ENCODE measurements at places on chromosomes 12 and 14.

DNA sequence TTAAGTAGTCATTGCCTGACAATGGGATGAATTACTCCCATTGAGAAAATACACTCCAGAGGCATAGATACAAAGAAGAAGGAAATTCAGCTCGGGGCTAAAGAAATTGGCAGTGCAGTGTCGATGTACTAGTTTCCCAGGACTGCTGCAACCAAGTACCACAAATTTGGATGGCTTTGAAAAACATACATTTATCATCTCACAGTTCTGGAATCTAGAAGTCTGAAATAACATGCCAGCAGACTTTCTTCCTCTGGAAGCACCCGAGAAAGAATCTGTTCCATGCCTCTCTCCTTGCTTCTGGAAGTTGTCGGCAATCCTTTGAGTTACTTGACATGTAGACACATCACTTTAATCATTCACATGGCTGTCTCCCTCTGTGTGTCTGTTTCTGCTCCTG is 101.9 kb downstream of the TMTC3 start:
- DNase-seq = no peak

GRCh38 chr14:104282332-104283196 is 144.2 kb downstream of the KIF26A start:
- peak; percentile 6 for DNase-seq

DNA sequence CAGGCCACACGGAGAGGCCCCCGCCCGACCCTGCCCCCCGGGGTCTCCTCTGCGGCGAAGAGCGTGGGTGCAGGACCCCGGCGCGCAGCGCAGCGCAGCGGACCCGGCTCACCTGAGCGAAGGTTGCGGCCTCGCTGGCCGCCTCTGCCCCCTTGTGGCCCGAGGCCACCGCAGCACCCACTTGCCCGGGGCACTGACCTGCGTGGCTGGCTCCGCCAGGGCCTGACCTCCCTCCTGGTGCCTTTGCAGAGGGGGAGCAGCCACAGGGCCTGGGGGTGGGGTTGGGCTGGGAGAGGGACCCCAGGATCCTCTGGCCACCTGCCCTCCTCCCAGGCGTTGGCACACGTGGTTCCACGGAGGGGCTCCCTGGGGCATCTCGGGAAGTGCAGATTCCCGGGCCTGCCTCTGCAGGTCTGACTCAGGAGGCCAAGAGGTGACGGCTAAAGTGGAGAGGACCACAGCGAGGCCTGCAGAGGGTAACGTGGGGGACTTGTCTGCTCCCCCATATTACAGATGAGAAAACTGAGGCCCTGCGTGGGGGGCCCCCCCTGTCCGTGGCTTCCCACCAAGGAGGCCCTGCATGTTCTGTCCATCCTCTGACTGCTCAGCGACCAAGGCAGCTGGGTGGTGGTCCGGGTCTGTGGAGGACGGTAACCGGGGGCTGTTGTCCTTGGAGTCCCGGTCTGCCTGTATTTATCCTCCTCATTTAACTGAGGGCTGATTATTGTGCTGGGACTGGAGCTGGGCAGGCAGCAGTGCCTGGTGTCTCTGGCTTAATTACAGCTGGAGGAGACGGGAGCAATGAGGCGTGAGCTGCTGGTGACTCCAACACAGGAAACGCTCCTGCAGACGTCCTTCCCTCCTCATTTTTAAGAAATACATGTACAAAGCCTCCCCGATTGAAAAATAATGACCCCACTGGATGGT is 67.9 kb upstream of the BEGAIN start:
- peak; percentile 25 for DNase-seq

DNA sequence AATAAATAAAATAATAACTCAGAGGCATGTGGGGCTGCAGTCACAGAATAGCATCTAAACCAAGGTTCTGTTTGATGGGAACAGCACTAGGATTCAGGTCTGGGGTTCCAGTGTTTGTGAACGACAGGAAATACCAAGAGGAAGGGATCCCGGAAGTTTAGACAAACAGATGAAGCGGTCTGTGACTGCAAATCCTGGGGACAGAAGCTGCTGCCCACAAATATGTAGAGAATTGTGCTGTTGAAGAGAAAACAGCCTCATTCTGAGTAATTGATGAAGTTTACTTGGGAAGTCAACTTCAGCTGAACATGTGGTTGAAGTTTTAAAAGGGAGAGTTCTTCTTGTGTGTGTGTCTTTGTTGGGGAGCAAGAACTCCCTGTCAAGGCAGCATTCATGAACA is 98.4 kb upstream of the TBX5 start:
- no peak for DNase-seq

- no peak for DNase-seq
Measured at GRCh38 chr12:105318651-105319483, 11.6 kb upstream of the C12orf75 start.

DNA sequence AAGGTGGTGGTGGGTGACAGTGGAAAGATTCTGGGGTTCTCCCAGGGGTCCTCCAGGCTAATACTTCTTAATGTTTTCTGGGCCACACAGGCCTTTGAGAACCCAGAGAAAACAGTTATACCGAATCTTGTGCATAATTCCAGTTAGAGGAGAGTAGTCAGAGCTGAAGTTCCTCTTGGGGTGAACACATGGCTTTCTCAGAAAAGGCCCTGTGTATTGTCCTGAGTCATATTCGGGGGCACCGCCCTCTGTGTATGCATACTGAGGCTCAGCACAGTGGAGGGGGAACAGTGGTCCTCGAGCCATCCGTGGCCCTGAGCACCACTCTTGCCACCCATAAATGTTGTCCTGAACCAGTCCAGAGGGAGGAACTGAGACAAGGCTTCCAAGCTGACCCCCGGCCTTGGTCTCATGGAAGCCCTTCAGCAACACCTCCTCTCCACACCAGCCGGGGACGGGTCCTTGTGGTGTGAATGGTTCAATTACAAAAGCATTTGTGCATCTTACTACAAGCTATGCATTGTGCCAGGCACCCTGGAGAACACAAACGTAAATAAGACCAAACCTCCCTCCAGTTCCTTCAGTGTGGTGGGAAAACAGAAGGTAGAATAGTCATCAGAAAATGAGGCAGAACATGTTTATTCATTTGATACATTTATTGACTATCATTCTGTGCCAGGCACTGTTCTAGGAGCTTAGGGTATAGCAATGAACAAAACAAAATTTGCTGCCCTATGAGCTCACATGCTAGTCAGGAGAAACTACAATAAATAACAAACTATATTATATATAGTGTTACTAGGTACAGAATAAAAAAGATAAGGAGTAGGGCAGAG is 9.9 kb downstream of the DHRS2 start:
- DNase-seq = no peak

GRCh38 chr12:131831635-131832041 is 3.4 kb downstream of the MMP17 start:
- DNase-seq = no peak

DNA sequence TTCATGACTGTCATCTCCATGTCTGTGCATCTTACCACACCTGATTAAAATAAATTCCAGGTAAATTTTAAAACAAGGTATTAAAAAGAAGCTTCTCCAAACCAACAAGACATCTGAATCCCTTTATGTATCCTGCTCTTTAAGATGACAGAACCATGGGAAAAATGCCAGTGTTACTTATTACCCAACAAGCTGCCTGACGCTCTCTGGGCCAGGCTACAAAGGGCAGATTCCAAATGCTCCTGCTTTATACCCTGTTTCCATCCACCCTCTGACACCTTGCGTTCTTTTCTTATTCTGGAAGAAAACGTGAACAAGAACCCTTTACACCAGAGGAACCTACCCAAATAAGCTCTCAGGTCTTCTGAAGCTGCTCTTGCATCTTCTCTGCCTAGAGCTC is 70.7 kb downstream of the SLC8A3 start:
- DNase-seq = no peak

- peak; percentile 62 for DNase-seq
Measured at GRCh38 chr12:116066381-116067230, 210.9 kb downstream of the MED13L start.

DNA sequence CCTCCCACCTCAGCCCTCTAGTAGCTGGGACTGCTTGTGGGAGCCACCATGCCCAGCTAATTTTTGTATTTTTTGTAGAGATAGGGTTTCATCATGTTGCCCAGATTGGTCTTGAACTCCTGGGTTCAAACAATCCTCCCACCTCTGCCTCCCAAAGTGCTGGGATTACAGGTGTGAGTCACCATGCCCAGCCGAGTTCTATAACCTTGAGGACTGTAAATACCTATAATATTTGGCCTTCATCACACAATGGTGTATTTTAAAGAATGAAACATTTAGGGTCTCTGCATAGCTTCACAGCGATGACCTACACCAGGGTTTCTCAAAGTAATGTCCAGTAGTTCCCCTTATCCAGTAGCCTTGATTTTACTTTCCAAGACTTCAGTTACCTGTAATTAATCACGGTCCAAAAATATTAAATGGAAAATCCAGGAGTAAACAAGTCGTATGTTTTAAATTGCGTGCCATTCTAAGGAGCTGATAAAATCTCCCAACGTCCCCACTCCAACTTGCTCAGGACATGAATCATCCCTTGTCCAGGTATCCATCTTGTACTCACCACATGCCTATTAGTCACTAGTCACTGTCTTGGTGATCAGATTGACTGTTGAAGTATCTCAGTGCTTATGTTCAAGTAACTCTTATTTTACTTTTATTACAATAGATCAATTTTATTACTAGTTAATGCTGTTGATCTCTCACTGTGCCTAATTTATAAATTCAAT is 368.2 kb downstream of the BTG1 start:
- DNase-seq = no peak

DNA sequence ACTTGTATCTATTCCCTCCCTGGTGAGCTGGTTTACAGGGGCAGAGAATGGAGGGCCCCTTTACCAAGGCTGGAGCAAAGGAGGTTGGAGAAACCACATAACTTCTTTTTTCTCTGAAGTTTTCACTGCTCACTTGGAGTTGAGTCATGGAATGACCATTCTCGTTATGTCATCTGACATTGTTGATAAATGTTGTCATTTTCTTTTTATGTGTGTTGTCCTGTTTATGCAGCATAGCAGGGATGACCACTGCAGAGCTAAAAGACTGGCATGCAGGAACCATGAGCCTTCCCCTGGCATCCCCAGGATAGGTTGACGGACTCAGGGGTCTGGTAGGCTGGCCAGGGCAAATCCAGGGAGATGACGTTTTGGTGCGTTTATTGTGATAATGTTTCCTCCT is 256.8 kb upstream of the DDHD1 start:
- no peak for DNase-seq

GRCh38 chr12:116028619-116029018 is 248.9 kb downstream of the MED13L start:
- DNase-seq = no peak

- no peak for DNase-seq
Measured at GRCh38 chr14:99950181-99950580, 115.0 kb upstream of the EVL start.

GRCh38 chr12:104581005-104581570 is 124.3 kb downstream of the CHST11 start:
- no peak for DNase-seq

GRCh38 chr12:47747596-47748506 is 10.8 kb downstream of the RAPGEF3 start:
- no peak for DNase-seq

GRCh38 chr12:56129206-56129941 is 1.3 kb downstream of the ESYT1 start:
- DNase-seq = peak; percentile 79

DNA sequence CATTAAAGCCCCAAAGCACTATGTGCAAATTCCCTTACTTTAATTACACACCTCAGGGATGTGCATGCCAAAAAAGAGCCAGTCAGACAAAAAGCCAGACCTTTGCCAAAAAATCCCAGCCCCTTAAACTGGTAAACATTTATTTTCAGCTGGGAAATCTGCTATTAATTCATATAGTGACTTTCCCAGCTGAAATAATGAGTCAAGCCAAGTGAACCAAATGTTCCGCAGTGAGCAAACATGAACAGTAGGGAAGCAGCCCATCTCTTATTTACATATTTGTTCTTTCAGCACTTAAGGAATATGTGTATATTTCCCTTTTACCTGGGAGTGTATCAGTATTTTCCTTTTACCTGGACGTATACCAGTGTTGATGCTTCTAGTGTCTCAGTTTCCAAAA is 44.0 kb upstream of the OTX2 start:
- DNase-seq = no peak

DNA sequence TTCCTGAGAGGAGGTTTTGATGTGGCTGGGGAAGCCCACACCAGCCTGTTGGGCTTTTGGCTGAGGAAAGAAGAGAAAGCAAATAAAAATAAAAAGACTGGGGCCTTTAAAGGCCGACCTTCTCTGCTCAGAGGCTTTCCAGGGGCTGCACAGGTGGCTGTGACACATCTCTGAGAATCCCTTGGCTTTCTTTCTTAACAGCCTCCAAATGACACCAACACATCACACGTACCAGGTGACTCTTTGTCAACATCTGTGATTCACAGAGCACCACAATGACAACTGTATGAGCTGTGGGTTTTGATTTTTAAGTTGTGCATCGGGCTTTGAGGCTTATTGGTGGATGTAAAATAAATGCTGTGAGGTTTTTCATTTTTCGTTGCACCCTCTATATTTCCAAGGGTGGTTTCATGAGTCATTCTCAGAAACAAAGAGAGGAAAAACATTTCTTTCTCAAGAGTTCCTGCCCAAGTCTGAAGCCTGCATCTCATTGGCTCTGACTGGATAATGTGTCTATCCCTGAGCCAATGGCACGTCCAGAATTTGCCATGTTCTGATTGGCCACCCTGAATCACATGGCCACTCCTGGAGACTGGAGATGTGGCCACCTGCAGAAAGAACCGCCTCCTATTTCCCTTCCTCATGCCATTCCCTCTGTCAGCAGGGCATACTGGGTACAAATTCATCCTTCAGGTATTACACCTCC is 349.0 kb downstream of the GLT1D1 start:
- no peak for DNase-seq

DNA sequence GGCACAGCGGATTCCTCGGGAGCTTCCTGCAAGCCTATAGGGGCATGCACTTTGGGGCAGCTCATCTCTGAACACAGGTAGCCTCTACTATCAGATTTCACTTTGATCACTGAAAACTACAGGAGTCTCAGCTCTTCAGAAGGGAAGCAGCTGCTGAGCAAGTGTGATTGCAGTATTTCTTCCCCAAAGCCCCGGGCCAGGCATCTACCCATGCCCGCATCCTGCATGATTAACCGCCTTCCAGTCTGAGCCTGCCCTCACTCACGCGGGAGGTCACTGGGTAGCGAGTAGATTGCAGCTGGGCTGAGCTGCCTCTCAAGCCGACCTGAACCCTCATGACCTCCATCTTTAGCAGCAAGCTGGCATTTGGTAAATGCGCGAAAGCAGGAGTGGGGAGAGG is 334.7 kb downstream of the DPF3 start:
- no peak for DNase-seq

DNA sequence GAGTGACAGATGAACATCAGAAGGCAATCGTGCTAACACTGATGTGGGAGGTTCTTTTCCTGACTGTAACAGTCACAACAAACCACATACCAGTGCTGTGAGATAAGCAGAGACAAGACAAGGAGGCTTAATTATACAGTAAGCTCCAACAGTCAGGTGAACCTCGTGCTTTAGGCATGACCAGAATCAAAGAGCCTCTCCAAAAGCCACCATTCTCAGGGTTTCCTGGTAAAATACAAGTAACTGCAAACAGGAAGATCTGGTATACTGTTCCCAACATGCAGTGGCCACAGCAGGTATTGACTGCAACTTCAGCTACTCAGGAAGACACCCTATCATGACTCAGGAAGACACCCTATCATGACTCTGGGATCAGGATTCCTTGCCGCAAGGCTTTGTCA is 47.3 kb upstream of the GTF2A1 start:
- no peak for DNase-seq

Measured in CD4-positive, alpha-beta T cell treated with Interleukin-4 for 1 hour (primary cell).